ENCODE measurements at places on chromosomes 16 and 17.

- DNase-seq = peak; percentile 49
- H3K4me1 ChIP-seq = no peaks in the 10 kb centered on the region
- H3K36me3 ChIP-seq = peaks cover 7% of the 10 kb centered on the region
- H3K27ac ChIP-seq = no peak overlapping the region
Measured at GRCh38 chr17:67068999-67069398, 24.6 kb downstream of the CACNG1 start.

DNA sequence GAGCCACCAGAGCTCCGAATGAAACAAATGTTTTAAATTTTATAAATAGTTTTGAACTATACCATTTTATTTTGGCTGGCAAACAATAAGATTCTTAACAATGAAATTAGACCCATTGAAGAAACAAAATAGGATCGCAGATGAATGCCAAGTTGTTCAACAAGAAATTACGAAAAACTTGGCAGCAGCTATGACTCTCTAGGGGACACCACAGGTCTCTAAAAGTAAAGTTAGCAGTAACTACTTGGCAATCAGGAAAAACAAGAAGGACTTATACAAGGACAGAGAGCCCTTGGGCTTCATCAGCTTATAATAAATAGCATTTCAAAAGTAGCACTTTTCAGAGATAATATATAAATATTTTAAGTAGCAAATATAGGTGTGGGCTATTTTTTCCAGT is 603.8 kb upstream of the PSMD7 start:
- no peak for DNase-seq
- no peak overlapping the region for H3K27ac ChIP-seq
- no peaks in the 10 kb centered on the region for H3K36me3 ChIP-seq

GRCh38 chr17:37741341-37742115 is 3.3 kb downstream of the HNF1B start:
- peaks cover 76% of the 10 kb centered on the region for H3K27me3 ChIP-seq
- no peak overlapping the region for H3K27ac ChIP-seq
- peaks cover 12% of the 10 kb centered on the region for H3K4me1 ChIP-seq
- no peak for DNase-seq
- peak overlapping the region; percentile 78 for H3K4me3 ChIP-seq
- H3K36me3 ChIP-seq = no peaks in the 10 kb centered on the region

DNA sequence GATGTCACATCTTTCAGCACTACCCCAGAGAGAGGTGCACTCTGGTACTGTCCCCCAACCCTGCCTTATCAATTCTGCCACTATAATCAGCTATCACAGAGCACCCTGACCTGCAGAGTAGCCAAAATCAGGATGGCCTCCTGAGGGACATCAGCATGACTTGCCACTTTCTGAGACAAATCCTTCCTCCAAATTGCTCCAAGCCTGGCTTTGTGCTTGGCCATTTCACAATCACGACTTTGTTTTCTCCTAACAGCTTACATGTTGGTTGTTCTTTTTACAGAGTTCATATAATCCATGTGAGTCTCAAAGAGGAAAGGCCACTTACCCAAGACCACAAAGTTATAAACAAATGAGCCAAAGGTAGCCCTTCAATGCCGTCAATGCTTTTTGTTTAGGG is 449.0 kb upstream of the CDH5 start:
- no peaks in the 10 kb centered on the region for H3K36me3 ChIP-seq
- H3K27me3 ChIP-seq = no peaks in the 10 kb centered on the region
- no peak for DNase-seq
- no peaks in the 10 kb centered on the region for H3K4me1 ChIP-seq
- H3K4me3 ChIP-seq = no peak overlapping the region

GRCh38 chr17:10091046-10091445 is 107.4 kb downstream of the GAS7 start:
- no peaks in the 10 kb centered on the region for H3K27me3 ChIP-seq
- no peak overlapping the region for H3K27ac ChIP-seq
- no peak for DNase-seq
- no peaks in the 10 kb centered on the region for H3K36me3 ChIP-seq

DNA sequence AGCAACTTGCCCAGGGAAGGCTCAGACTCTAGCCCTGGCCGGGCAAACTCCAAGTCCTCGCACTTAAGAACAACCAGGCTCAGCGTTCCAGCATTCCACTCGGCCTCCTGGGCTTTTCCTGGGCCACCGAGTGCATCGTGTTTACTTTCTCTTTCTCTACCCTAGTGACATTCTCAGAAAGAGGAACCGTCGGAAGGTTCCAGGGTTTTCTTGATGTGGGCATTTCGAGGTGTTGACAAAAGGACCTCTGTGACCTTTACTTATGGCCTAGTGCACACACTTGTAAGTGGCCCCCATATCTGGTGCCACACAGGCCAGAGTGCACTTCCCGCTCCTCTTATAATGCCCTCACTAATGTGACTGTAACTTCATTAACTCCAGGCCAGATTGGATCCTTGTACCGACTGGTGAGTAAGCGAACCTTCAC is 3.1 kb upstream of the BANP start:
- peak; percentile 79 for DNase-seq
- H3K4me3 ChIP-seq = peak overlapping the region; percentile 73
- H3K36me3 ChIP-seq = peaks cover 7% of the 10 kb centered on the region
- peak overlapping the region; percentile 94 for H3K27ac ChIP-seq
- peaks cover 35% of the 10 kb centered on the region for H3K4me1 ChIP-seq
- no peaks in the 10 kb centered on the region for H3K27me3 ChIP-seq

DNA sequence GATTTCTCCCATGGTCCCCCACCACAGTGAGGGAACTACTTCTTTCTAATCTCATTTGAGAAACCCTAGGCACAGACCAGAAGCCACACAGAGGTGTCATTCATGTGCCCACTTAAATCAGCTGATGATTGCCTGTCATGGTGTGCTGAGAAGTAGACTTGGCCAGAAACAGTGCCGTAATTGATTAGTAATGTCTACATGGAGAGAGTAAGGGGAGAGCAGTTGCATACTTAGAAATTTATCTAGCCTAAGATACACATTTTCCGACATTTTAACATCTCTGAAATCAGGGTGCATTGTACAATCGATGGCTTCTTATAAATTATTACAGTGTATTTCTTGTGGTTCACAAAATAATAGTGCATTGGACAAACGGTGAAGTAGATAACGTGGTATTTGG is 271.8 kb downstream of the IRF8 start:
- H3K4me3 ChIP-seq = no peak overlapping the region
- DNase-seq = no peak
- H3K27me3 ChIP-seq = peaks cover 3% of the 10 kb centered on the region
- H3K36me3 ChIP-seq = no peaks in the 10 kb centered on the region
- H3K4me1 ChIP-seq = no peaks in the 10 kb centered on the region
- H3K27ac ChIP-seq = no peak overlapping the region

GRCh38 chr17:77147357-77147801 is 6.6 kb downstream of the SEC14L1 start:
- no peak for DNase-seq
- H3K36me3 ChIP-seq = peaks cover 64% of the 10 kb centered on the region
- no peaks in the 10 kb centered on the region for H3K27me3 ChIP-seq
- H3K4me1 ChIP-seq = peaks cover 56% of the 10 kb centered on the region
- peak overlapping the region; percentile 38 for H3K27ac ChIP-seq
- H3K4me3 ChIP-seq = no peak overlapping the region

DNA sequence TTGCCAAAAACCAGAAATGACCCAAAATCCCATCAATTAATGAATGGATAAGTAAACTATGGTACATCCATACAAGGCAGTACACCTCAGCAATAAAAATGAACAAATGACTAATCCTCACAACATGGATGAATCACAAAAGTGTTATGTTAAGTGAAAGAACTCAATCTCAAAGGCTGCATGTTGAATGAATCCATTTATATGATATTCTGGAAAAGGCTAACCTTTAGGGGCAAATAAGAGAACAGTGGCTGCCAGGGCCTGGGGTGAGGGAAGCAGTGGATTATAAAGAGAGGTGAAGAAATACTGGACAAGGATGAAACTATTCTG is 46.1 kb upstream of the MSI2 start:
- H3K4me1 ChIP-seq = peaks cover 2% of the 10 kb centered on the region
- H3K4me3 ChIP-seq = no peak overlapping the region
- H3K36me3 ChIP-seq = no peaks in the 10 kb centered on the region
- no peak for DNase-seq
- peaks cover 31% of the 10 kb centered on the region for H3K27me3 ChIP-seq
- no peak overlapping the region for H3K27ac ChIP-seq

GRCh38 chr16:50531901-50532300 is 16.3 kb upstream of the NKD1 start:
- no peaks in the 10 kb centered on the region for H3K4me1 ChIP-seq
- H3K27me3 ChIP-seq = peaks cover 11% of the 10 kb centered on the region

GRCh38 chr16:2484898-2485508 is 10.1 kb downstream of the TBC1D24 start:
- H3K27me3 ChIP-seq = no peaks in the 10 kb centered on the region
- DNase-seq = no peak
- peaks cover 13% of the 10 kb centered on the region for H3K4me1 ChIP-seq
- H3K36me3 ChIP-seq = no peaks in the 10 kb centered on the region

DNA sequence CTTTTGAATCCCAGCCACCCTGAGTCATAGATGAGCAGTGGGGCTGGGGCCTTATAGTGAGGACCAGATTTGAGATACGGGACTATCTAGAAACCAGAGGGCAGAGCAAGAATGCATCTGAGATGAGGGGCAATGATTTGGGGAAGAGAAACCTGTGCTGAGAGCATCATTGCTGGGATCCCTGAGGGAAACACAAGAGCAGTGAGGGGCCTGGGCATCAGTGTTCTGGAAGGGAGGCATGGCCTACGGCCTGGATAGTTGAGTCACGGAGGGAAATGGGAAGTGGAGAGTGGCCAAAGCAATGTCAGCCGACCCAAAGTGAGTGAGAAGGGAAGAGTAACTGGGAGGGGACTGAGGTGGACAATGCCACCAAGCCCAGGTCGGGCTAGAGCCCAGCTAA is 5.2 kb downstream of the CAMTA2 start:
- DNase-seq = no peak
- peaks cover 35% of the 10 kb centered on the region for H3K4me1 ChIP-seq
- no peaks in the 10 kb centered on the region for H3K27me3 ChIP-seq
- no peak overlapping the region for H3K27ac ChIP-seq

GRCh38 chr16:87390641-87391323 is 1.4 kb upstream of the MAP1LC3B start:
- H3K4me3 ChIP-seq = peak overlapping the region; percentile 88
- H3K27ac ChIP-seq = peak overlapping the region; percentile 95
- peaks cover 4% of the 10 kb centered on the region for H3K36me3 ChIP-seq
- H3K4me1 ChIP-seq = peaks cover 56% of the 10 kb centered on the region
- peak; percentile 67 for DNase-seq

DNA sequence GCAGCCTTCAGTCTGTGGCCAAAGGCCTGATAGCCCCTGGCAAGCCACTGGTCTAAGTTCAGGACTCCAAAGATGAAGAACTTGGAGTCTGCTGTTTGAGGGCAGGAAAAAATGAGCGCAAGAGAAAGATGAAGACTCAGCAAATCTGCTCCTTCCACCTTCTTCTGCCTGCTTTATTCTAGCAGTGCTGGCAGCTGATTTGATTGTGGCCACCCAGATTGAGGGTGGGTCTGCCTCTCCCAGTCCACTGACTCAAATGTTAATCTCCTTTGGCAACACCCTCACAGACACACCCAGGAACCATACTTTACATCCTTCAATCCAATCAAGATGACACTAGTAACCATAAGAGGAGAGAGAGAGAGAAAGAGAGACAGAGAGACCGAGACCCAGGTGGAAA is 127.6 kb downstream of the UTP18 start:
- H3K4me3 ChIP-seq = no peak overlapping the region
- no peaks in the 10 kb centered on the region for H3K4me1 ChIP-seq
- DNase-seq = no peak
- peaks cover 8% of the 10 kb centered on the region for H3K27me3 ChIP-seq
- no peak overlapping the region for H3K27ac ChIP-seq

- no peaks in the 10 kb centered on the region for H3K36me3 ChIP-seq
- H3K27ac ChIP-seq = no peak overlapping the region
- H3K4me1 ChIP-seq = no peaks in the 10 kb centered on the region
Measured at GRCh38 chr16:57786632-57787518, 15.4 kb downstream of the KIFC3 start.

DNA sequence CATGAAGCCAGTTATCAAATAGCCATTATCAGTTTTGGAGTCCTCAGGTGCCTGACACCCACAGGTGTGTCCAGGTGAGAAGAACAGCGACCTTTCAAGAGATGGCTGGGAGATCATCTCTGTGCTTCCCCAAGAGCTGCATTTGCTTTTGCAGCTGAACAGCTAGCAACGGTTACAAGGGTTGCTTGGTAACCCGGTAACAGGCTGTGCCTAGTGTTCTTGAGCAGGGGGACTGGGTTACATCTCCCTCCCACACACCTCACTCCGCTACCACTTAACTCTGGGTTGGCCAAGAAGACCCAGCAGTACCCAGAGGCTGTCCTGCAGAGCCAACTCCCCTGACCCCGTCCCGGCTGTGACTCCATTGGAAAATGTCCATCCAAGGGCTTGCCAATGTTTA is 147.0 kb downstream of the SLC39A11 start:
- no peaks in the 10 kb centered on the region for H3K4me1 ChIP-seq
- H3K4me3 ChIP-seq = no peak overlapping the region
- H3K27ac ChIP-seq = no peak overlapping the region
- H3K36me3 ChIP-seq = no peaks in the 10 kb centered on the region
- no peak for DNase-seq

DNA sequence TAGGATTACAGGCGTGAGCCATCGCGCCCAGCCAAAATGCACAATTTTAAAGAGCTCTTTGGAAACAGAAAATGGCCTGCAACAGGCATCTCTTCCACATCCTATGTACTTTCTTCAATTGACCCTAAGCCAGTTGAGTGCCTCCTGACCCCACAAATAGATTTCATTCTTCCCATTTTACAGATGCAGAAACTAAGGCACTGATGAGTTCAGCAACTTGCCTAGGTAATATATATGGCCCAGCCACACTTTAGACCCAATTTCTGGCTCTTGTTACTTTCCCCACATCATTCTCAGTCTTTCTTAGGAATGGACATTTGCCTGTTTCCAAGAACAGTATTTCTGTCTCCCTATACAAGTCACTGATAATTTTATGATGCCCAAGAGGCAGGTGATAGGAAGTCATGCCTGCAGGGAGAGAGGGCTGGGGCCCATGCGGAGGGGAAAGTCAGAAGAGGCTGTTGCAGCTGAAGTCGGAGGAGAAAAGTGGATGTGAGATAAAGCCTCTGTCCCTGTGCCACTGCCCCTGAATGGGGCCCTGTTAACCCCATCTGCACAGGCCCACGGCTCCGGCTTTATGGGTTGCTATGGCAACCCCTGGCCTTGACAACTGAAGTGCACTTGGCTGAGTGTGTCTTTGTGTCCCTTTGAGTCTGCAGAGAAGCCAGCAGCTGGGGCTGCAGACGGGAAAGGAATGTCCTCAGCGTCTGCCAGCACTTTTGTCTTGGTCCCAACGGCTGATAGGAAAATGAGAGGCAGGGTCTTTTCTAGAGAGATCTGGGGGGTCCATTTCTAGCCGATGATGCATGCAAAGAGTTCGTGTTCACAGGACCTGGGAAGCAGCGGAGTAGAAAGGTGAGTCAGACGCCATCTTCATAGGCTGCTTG is 45.9 kb downstream of the ABAT start:
- no peaks in the 10 kb centered on the region for H3K4me1 ChIP-seq
- no peaks in the 10 kb centered on the region for H3K36me3 ChIP-seq
- H3K27ac ChIP-seq = no peak overlapping the region
- no peaks in the 10 kb centered on the region for H3K27me3 ChIP-seq
- DNase-seq = no peak
